ENCODE measurements at places on chromosomes 11 and 22. TPM values are rescaled to one million over a fixed set of nuclear protein-coding genes. Genes with fewer than 3 reads are reported as not detected.
A peak's percentile ranks its signal among the peaks of the same experiment; 100 is the strongest.

The OR5M11 gene
- not detected for total RNA-seq

The OTOG gene
- total RNA-seq = not detected

The CD3G gene
- not detected for total RNA-seq

The KCNK4 gene
- total RNA-seq = not detected

The KCTD14 gene
- total RNA-seq = 11.2 TPM

The NLRP14 gene
- 0.07 TPM for total RNA-seq

The TSGA10IP gene
- not detected for total RNA-seq

DNA sequence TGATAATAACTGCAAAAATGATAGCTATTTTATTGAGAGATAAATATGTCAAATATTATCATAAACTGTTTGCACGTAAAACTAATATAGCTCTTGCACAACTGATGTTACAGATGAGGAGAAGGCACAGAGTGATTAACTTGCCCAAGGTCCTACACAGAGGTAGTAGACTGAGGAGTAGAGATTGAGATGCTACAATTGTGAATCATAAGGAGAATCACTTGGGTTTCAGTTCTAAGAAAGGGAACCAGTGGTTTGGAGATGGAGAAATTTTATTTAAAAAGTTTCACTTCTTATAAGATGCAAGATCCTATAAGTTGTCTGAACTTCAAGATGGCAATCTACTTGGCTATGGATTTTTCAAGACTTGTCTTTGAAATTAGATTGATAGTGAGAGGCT lies 224.8 kb upstream of the RAG2 start:
- no peak for DNase-seq

DNA sequence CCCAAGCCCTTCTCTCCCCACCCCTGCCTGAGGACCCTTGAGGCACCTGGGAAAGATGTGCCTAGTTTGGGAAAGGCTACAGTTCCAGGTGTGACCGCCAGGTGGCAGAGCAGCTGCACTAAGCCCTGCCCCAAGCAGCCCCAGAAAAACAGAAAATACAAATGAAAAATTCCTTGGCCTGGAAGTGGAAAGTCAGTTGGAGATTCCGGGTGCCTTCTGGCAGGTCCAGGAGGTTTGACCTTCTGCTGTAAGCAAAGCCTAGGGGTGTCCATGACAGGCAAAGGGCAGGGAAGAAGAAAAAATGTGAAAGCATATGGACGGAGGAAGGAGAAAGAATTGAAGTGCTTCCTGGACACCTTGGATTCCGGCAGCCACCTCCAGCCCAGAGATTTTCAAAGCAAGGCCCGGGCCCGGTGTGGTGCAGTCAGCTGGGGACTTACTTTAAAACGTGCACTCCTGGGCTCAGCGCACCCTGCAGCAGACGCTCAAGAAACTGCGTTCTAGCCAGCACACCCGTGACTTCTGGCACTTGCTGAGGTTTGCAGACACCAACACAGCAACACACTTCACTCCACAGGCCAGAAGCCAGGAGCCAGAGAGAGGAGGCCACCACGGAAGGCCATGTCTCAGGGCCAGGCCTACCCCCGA lies 37.3 kb upstream of the SLC22A12 start:
- peak; percentile 20 for DNase-seq

DNA sequence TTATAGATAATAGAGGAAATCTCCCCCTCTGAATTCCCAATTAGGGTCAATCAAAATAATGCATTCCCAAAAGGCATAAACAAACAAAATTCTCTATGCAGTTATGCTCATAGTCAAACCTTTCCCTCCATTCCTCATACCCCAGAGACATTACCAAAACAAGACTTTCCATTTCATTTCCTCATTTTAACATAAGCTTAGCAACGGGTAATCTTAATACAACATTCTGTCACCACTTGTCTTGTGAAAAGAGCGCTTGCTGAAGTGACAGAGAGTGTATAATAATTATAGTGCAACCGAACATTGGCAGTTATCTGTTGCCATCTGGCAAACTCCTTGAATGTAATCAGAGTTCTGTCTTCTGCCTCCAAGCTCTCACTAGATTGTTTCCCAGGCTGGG lies 1.2 kb upstream of the SLN start:
- DNase-seq = no peak

DNA sequence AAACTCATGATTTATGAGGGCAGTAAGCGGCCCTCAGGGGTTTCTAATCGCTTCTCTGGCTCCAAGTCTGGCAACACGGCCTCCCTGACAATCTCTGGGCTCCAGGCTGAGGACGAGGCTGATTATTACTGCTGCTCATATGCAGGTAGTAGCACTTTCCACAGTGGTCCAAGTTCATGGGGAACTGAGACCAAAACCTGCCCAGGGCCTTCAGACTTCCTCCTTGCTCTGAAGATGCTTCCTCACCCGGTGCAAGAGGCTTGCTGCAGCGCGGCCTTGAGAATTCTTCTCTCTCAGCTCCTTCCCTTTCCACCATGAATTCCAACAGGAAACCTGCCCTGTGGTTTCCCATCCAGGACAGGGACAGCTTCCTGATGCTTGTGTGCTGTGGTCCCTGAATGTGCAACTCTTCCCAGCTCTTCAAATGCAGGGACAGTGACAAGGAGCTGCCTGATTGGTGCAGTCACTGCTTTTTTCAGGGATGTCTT lies 53.9 kb downstream of the GGTLC2 start:
- DNase-seq = no peak

GRCh38 chr11:134474942-134475341 lies 62.9 kb upstream of the B3GAT1 start:
- DNase-seq = no peak

DNA sequence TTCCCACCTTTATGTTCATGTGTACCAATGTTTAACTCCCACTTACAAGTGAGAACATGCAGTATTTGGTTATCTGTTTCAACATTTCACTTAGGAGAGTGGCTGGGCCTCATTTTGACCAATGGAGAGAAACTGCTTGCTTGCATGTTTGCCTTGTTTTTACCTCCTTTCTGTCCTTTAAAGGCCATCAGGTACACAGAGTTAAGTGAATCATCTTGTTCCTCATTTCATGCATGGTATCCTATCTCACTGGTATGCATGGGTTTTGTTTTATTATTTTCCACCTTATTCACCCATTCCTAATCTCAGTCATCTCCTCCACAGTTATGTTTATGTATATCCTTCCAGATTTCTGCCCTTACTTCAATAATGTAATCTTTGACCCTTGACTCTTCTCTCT lies 101.0 kb downstream of the ELP4 start:
- no peak for DNase-seq

GRCh38 chr11:773830-774229 lies 3.5 kb downstream of the GATD1 start:
- DNase-seq = no peak

DNA sequence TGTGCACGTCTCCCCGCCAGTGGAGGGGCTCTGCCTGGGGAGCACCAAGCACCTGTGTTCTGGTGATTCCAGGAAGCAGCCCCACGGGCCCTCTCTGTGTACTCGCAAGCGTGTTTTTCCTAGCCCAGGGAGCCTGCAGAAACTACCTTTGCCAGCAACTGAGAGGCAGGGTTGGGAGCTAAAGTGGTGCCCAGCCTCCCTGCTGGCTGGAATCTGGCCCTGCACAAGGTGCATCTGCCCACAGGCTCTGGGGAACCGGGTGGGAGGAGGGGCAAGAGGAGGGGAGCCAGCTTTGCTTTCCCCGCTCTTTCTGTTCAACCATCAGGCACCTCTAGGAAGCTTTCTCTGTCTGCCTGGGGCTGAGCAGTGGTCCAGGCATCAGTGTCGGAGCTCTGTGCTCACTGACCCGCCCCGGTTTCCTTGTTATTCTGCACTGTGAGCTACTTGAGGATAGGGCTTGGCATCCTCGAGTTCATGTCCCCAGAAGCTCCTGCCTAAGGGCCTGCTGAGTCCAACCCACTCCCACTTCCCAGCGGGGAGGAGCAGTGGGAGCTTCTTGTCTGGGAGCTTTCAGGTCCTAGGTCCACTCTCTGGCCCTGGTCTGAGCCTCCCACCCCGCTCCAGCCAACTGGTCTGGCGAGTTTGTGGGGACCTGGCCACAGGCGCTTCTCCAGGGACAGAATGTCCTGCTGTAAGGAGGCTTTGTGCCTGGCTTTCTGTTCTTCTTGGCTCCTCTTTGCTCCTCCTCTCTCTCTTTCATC lies 14.9 kb downstream of the DAGLA start:
- DNase-seq = no peak

- DNase-seq = no peak
These were observed 520.0 kb upstream of the LUZP2 start for GRCh38 chr11:23976841-23977271.

DNA sequence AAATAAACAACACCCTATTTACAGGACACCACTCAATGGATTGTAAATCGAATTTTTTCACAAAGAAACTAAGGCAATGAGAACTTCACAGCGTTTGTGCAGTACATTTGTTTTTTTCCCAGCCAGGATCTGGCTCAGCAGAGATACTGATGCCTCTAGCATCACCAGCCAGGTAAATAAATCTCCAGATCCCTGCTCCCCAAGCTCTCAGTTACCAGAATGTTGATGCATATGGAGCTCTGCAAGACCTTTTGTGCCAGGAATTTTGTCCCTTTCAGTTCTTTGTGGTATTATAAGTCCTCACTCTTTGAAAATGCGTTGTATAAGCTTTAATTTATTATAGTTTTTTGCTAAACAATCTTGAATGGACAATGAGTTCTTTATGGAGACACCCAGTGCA lies 137.6 kb downstream of the MSANTD4 start:
- DNase-seq = no peak

DNA sequence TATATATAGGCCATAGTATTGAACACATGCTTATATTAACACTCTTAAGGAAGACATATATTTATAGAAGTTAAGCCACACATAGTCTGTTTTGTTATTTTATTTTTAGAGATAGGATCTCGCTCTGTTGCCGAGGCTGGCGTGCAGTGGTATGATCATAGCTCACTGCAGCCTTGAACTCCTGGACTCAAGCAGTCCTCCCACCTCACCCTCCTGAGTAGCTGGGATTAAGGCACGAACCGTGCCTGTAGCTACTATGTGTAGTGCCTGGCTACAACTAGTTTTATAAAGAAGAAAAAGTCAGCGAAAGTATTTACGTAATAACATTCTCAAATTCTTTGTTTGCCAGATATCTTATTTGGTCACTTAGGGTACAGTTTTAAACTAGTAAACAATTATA lies 5.6 kb upstream of the UCP2 start:
- DNase-seq = no peak

GRCh38 chr11:76119779-76120178 lies 86.5 kb downstream of the WNT11 start:
- DNase-seq = no peak

DNA sequence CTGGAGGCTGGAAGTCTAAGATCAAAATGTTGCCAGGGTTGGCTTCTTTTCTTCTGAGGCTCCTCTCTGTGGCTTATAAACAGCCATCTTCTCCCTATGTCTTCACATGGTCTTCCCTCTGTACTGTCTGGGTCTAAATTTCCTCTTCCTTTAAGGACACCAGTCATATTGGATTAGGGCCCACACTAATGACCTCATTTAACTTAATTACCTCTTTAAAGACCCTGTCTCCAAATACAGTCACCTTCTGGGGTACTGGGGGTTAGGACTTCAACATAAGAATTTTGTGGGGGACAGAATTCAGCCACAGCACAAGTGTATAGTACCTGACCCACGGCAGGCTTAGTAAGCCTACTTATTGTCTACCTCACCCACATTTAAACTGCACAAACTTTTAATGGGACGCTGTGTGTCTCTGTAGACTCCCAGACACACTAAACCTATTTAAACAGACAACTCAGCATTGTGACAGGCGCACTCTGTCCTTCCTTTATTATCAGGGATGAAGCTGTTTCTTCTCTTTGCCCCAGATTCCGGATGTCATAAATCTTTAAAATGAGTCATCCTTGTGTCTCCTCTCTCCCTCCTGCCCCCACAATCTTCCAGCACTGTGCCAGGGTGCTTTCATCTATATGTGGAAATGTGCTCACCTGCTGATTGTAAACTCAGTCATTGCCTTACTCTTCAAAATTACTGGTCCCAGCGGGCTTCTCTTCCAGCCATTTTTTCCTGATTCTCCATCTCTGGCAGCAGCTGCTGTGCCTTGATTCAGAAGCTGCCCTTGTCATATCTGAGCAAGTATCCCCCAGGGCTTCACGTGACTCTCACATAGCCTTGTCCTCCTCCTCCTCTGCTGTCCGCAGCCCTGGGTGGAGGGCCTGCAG lies 5.4 kb upstream of the MAPK8IP1 start:
- DNase-seq = peak; percentile 60

DNA sequence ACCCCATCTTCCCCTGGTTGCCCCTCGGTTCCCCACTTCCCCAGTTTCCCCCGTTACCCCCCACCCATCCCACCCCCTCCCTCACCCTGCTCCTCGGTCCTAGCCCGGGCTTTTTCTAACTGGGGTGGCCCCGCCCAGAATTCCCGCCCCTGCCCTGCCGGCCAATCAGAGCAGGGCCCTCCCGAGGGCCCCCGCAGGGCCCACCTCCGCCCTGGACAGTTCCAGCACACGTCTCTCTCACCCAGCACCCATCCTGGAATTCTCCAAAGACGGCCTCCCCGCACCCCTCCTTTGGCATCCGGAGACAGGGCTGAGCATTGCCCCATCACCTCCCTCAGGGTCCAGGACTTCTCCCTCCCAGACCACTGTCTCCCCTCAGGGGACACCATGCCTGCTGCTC lies at the start of gene H19:
Gene H19, minus strand, starts transcription at position 88 of the 400 bp plus-strand sequence.
- DNase-seq = no peak

GRCh38 chr11:88520391-88520790 lies 182.9 kb upstream of the CTSC start:
- peak; percentile 56 for DNase-seq

- no peak for DNase-seq
These were observed 9.5 kb upstream of the DENND5A start for GRCh38 chr11:9274499-9275258.

GRCh38 chr11:129770993-129771392 lies 44.7 kb upstream of the TMEM45B start:
- DNase-seq = no peak

GRCh38 chr22:43745411-43745770 lies 66.7 kb downstream of the EFCAB6 start:
- no peak for DNase-seq

DNA sequence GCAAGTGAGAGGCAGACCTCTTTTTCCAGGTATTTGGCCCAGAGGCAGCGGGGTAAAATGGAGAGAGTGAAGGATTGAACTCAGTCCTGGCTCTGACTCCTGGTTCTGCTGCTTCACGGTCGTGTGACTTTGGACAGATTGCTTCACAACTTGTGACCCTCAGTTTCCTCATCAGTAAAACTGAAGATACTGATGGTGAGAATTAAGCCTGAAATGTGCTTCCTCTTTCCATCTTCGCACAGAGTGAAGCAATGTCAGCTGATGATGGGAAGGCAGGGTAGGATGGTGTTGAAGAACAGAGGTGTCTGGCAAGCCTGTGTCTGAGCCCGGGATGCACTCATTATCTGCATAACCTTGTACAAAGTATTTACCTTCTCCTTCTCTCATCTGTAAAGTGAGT lies 59.0 kb downstream of the UBASH3B start:
- no peak for DNase-seq

GRCh38 chr11:130159657-130160497 lies at the start of gene ST14:
Gene ST14, plus strand, starts transcription at chr11:130159782. Its CDS starts 198 bp downstream, at chr11:130159980.
- DNase-seq = no peak

DNA sequence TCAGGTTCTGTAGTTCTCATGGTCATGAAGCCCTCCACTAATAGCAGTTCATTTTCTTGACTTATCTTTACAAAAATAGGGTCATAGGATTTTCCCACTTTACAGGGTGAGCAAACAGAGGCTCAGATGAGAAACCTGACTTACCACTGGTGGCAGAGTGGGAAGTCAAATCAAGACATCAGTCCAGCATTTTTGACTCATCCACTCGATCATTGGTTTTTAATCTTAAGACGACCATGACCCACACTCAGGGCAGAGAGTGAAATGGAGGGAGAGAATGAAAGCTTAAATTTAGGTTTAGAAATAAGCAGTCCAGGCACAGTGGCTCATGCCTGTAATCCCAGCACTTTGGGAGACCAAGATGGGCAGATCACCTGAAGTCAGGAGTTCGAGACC lies 42.1 kb downstream of the RTL6 start:
- DNase-seq = no peak
